Activated CD8-positive, alpha-beta T cell treated with anti-CD3 and anti-CD28 coated beads, Interleukin-2, amount 10 ng/mL, durations not matched to agents 7 days and 5 days (primary cell): ENCODE measurements at places on chromosomes 2 and 18. TPM values are rescaled to one million over a fixed set of nuclear protein-coding genes. Genes with fewer than 3 reads are reported as not detected.

The BCL2 gene
- 140 TPM for total RNA-seq

The AMER3 gene
- total RNA-seq: not detected

The HOXD12 gene
- total RNA-seq: not detected

The SLC5A7 gene
- not detected for total RNA-seq

The GALR1 gene
- not detected for total RNA-seq

The SH3RF3 gene
- 0.10 TPM for total RNA-seq

The SLC1A4 gene
- 48.8 TPM for total RNA-seq

The ANKRD39 gene
- total RNA-seq: 35.4 TPM

The NCKAP1 gene
- total RNA-seq: 0.52 TPM

The ATG9A gene
- total RNA-seq: 53.8 TPM

The C2orf80 gene
- not detected for total RNA-seq

The TUBB8B gene
- not detected for total RNA-seq

The TMEM247 gene
- not detected for total RNA-seq

The TLX2 gene
- 0.34 TPM for total RNA-seq

The KCNK3 gene
- total RNA-seq: not detected

The PSD4 gene
- 404 TPM for total RNA-seq

The DYNAP gene
- not detected for total RNA-seq

The ENOSF1 gene
- 66.0 TPM for total RNA-seq

The PAX3 gene
- total RNA-seq: not detected

The BZW1 gene
- total RNA-seq: 276 TPM

The CD207 gene
- not detected for total RNA-seq

The FAM110C gene
- total RNA-seq: 0.16 TPM

The C2orf78 gene
- total RNA-seq: not detected

The LCT gene
- total RNA-seq: 0.34 TPM

The IMPACT gene
- 7.0 TPM for total RNA-seq

The IL18R1 gene
- total RNA-seq: 53.1 TPM

The MERTK gene
- total RNA-seq: 0.21 TPM

The CNGA3 gene
- total RNA-seq: not detected

The POTEI gene
- not detected for total RNA-seq
